CD4-positive, alpha-beta memory T cell (primary cell): ENCODE measurements at places on chromosomes 11 and 22. TPM values are rescaled to one million over a fixed set of nuclear protein-coding genes. Genes with fewer than 3 reads are reported as not detected.

DNA sequence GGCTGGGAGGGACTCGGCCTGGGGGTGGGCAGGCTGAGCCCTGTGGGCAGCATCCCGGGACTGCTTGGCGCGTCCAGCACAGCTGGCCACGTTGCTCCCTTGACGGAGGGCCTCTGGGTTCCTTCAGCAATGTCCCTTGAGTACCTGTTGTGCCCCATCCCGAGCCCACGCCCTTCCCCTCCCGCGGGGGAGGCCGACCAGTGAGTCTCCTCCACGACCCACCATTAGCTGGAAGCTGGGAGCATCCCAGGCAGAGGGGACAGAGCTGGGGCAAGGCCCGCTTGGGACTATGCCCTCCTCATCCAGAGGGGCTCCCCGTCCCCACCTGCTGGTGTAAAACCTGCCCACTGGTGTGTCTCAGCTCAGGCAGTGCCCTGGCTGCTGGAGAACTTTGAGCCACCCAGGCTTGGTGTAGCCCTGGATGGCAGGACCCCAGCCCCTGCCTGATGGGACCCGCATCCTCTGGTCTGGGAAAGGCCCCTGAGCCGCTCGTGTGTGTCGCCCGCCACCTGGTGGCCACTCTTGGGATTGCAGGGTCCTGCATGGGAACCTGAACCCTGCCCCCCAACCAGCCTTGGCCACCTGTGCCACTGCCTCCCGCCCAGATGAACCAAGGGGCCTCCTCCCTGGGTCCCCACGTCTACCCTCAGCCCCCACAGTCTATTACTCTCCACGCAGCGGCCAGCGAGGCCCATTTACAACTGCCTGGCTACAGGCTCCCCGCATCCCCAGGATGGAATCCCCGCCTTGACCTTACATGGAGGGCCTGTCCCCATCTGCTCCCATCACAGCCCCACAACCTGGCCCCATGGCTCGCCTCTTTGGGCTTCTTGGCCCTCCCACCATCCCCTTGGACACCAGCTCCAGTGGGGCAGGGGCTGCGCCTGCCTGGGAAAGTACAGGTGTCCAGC lies 16.6 kb upstream of the ARHGAP8 start:
- H3K4me3 ChIP-seq, result no peak overlapping the region
- no peaks in the 10 kb centered on the region for H3K36me3 ChIP-seq
- H3K27me3 ChIP-seq, result no peaks in the 10 kb centered on the region
- DNase-seq, result peak; percentile 69

Gene CALCB
- 0.61 TPM for polyA plus RNA-seq

GRCh38 chr11:15200696-15201095 lies 86.0 kb downstream of the INSC start:
- H3K27me3 ChIP-seq, result no peaks in the 10 kb centered on the region
- no peak for DNase-seq
- H3K4me3 ChIP-seq, result no peak overlapping the region
- H3K27ac ChIP-seq, result no peak overlapping the region

GRCh38 chr11:116865696-116866095 lies 28.3 kb upstream of the APOA1 start:
- no peaks in the 10 kb centered on the region for H3K27me3 ChIP-seq
- no peaks in the 10 kb centered on the region for H3K4me1 ChIP-seq
- H3K4me3 ChIP-seq, result no peak overlapping the region
- peaks cover 61% of the 10 kb centered on the region for H3K36me3 ChIP-seq
- no peak overlapping the region for H3K27ac ChIP-seq

Gene ADM
- polyA plus RNA-seq, result 0.31 TPM

DNA sequence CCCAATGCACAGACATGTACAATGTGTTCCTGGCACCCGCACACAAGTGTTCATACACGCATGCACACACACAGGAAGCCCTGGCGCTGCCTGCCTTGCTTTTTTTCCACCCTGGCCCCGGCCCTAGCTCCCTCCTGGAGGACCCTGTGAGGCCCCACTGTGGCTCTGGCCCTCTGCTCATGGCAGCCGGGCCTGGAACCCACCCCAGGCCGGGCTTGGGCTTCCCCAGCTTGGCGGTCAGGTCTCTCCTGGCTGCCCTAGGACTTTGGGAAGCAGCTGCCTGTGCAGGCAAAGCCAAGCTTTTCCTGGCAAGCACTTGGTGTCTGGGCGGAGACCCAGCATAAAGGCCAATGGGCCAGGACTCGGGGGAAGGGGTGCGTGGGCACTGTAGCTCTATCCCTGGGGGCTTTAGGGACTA lies 30.5 kb downstream of the CD82 start:
- peaks cover 96% of the 10 kb centered on the region for H3K4me1 ChIP-seq
- no peak overlapping the region for H3K4me3 ChIP-seq
- DNase-seq, result peak; percentile 15

Gene FAM181B
- not detected for polyA plus RNA-seq
